ENCODE measurements at places on chromosomes 12 and 14.
A peak's percentile ranks its signal among the peaks of the same experiment; 100 is the strongest.

DNA sequence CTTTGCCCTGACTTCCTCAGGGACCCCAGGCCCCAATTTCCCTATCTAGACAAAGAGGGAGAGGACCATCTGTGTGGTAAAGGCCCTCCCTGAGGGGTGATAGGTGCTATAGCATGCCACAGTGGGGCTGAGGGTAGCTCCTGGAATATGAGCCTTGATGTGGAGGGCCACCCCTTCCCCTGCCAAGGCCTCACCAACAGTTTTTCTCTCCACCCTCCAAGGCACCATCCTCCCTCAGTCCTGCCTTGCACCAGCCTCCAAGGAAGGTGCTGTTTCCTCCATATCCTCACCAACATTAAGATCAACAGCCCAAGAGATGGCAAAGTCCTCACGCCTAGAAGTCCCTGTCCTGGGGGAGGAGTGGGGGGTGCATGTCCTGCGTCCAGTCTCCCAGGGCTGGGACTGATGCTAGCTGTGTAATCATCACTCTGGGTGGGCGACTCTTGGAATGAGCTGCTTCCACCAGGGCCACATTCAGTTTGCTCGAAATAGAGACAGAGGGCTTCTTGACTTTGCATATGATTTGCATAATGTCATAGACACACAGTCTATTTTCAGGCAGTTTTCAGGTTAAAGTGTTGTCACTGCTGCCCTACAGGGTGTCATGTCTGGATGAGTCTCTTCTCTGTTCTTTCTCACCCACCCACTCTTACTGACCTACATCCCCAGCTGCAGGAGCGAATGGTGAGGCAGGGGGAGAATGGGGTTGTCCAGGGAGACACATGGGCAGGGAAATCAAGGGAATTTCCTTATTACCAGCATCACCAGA is 17.4 kb downstream of the ACVRL1 start:
- no peak for DNase-seq

- no peak for DNase-seq
Observed at GRCh38 chr14:104680806-104681688, 8.4 kb upstream of the INF2 start.

DNA sequence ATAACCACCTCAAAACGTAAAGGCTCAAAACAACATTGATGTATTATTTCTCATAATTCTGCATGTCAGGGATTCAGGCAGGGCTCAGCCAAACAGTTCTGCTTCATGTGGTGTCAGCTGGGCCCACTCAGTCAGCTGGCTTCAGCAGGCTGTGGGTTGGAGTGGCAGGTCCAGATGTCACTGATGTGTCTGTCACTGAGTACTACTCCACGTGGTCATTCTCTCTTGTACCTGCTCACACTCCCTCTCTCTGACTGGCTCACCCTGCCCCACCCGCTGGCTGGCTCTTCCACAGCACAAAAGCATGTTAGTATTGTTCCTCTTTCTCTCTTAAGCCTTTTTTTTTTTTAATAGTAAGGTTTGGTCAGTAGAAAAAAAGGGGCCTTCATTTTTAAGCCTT is 182.4 kb downstream of the DICER1 start:
- DNase-seq, result no peak

GRCh38 chr14:90058876-90059458 is 2.8 kb upstream of the KCNK13 start:
- no peak for DNase-seq

DNA sequence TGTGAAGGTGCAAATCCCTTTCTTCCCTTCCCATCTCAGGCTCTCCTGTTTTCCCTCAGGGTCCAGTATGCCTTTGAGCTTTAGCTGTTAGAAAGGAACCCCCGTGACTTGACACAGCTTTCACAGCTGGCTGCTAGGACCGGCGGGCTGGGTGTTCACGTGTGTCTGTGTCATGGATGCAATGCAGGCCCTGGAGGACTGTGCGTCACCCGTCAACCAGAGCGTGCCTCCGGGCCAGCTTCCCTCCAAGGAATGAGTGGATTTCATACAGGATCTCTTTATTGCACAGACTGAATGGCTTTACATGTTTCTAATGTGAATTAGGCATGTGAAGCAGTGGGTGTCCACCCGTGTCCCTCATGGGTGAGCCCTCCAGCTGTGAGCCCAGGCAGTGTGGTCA is 77.4 kb downstream of the AACS start:
- no peak for DNase-seq

DNA sequence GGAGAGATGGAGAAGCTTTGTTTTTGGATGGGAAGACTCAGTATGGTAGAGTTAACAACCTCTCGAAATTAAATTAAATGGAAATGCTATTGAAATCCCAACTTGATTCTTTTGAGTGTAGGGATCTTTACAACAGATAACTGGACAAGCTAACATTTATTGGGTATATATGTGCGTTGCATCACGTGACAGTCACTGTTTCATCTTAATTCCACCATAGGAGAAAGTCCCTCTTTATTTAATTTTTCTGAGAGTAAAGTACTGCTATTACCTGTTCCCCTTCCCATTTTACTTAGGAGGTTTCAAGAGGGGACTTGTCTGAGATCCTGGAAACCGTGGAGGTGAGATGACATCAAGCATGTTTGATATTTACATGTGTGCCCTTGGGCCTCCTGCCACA is 11.1 kb upstream of the DAO start:
- no peak for DNase-seq

DNA sequence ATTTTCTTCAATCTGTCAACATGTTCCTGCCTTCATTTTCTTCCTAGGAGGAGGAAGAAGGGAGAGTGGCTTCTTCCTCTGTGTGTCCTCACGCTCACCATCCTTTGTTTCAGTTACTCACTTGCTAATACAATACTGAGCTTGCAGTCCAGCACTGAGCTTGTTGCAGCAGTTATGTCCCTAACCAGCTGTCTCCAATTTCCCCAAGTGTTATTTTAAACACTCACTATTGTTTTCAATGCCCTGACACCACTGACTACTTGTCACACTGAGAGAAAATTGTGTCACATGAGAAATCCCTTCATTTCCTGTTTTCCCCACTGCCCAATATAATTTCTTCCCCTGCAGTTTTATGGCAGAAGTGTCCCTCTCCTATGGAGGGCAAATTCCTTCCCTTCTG is 53.4 kb downstream of the HSD17B6 start:
- DNase-seq, result no peak

GRCh38 chr12:132262256-132263060 is 66.9 kb downstream of the GALNT9 start:
- no peak for DNase-seq

DNA sequence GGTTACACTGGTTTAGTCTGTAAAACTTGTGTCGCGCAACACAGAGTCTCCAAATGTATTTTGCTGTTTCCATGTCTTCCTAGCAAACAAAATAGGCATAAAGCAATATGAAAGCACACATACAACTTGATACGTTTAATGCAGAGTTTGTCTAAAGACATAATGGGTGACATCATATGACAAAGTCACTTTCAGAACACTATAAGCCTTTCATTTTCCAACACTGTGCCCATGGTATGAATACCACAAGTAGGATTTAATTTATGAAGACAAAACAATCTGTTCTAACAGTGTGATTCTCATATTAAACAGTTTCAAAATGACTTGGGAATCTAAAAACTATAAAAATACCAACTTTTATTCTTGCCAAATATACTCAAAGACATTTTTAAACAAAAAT is 58.4 kb downstream of the PTPN21 start:
- no peak for DNase-seq

DNA sequence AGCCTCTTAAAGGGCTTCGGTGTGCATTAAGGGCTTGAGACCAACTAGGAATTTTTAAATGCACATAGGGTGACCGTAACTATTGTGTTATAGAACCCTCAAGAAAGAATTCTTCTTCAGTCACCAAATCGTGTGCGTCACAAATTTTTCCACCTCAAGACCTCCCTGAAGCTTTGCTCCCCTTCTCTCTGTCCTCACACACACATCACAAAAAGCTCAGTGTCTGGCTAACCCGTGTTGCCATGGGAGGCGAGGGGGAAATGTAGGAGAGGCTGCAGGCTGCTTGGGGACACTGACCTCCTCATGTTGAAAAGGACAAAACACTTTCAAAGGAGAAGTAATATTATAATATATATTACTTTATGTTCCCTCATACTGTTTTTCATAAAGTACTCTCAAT is 10.6 kb downstream of the SSPN start:
- no peak for DNase-seq

DNA sequence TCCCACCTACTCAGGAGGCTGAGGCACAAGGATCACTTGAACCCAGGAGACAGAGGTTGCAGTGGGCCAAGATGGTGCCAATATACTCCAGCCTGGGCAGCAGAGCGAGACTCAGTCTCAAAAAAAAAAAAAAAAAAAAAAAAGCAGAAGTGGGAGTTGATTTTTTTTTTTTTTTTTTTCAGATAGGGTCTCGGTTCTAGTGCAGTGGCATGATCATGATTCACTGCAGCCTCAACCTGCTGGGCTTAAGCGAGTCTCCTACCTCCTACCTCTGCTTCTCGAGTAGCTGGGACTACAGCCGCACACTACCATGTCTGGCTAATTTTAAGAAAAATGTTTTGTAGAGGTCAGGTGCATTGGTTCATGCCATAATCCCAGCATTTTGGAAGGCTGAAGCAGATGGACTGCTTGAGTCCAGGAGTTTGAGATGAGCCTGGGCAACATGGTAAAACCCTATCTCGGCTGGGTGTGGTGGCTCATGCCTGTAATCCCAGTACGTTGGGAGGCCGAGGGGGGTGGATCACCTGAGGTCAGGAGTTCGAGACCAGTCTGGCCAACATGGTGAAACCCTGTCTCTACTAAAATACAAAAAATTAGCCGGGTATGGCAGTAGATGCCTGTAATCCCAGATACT is 16.3 kb upstream of the HSP90AA1 start:
- no peak for DNase-seq

- DNase-seq, result no peak
Observed at GRCh38 chr12:117702741-117703140, 266.0 kb downstream of the KSR2 start.

DNA sequence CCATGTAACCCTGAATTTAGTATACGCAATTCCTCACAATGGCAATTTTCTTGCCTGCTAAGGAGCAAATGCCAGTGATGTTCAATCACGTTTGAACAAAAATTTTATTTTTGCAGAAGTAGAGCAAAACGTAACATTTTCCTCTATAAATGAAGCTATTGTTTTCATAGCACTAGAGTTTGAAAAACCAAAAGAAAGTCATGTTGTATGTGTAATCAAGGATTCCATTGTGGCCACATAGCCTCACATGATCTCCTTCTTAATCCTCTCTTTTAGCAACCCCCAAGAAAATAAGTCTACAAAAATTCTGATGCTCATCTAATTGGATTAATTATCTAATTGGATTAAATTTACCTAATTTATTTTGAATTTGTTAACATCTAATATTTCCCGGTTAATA is 1217.4 kb upstream of the FLRT2 start:
- no peak for DNase-seq

- no peak for DNase-seq
Observed at GRCh38 chr12:12008232-12008850, 62.4 kb upstream of the BCL2L14 start.

GRCh38 chr12:95543305-95543704 is 8.0 kb downstream of the USP44 start:
- no peak for DNase-seq

GRCh38 chr12:7610006-7610405 is 55.7 kb downstream of the APOBEC1 start:
- DNase-seq, result no peak

- no peak for DNase-seq
Observed at GRCh38 chr12:89126712-89127111, 225.6 kb downstream of the DUSP6 start.

DNA sequence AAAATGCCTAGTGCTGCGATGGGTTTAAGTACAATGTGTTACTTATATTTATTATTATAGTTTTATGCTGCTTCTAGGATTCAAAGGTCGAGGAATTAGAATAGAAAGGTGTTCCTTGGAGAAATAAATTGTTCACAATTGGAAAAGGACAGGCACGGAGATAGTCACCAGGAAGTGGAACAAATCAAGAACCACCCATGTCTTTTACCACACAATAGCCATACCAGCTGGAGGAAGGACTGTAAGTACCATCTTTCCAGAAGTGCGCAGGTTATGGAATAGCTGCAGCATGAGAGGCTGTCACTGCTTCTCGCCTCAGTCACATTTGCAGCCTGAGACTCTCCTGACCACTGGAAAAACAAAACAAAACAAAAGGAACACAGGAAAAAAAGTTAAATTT is 40.5 kb upstream of the MANSC4 start:
- no peak for DNase-seq

GRCh38 chr12:92506460-92506859 is 196.3 kb upstream of the PLEKHG7 start:
- no peak for DNase-seq

GRCh38 chr14:55084401-55085059 is 33.1 kb downstream of the MAPK1IP1L start:
- DNase-seq, result no peak

GRCh38 chr12:6158749-6159148 is 34.3 kb upstream of the VWF start:
- DNase-seq, result no peak

GRCh38 chr12:26799741-26800140 is 33.3 kb downstream of the ITPR2 start:
- DNase-seq, result no peak

DNA sequence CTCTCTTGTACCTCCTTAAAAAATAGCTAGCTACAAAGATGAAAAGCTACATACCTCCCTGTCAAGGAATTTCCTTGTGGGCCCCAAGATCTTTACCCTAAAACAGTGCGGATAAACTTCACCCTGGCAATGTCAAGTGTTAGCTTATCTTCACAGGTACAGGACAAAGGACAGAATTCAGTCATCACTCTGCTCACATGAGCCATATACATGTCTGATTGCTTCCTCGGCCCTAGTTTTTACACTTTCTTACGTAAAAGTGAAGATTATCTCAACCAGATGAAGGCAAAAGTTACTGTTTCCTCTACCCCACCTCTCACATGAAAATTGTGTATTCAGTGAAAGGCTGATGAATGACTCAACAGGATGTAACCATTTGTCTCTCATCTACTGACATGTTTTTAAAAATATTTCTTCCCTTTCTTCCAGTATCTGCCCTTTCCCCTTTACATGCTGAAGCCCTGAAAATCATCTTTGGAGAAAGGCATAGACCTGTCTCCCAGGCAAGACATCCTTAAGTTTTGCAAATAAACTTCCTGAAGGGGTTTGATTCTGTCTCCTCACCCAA is 890.1 kb downstream of the GALC start:
- no peak for DNase-seq

DNA sequence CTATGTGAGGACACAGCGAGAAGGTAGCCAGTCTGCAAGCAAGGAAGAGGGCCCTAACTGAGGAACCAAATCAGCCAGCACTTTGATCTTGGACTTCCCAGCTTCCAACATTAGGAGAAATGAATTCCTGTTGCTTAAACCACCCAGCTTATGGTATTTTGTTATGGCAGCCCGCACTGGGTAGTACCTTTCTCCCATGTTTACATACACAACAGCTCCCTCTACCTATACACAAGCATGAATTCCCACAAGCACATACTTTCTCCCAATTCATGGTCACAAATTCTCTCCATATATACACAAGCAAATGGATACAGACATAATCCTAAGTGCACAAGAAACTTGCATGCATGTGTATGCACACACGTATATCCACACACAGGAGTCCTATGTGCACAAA is 7.4 kb downstream of the ITGB7 start:
- no peak for DNase-seq

GRCh38 chr12:111467857-111468241 is 62.1 kb downstream of the SH2B3 start:
- no peak for DNase-seq

GRCh38 chr12:48988030-48988649 is 10.0 kb downstream of the WNT1 start:
- DNase-seq, result peak; percentile 32
